Stimulated activated naive CD4-positive, alpha-beta T cell (primary cell): ENCODE measurements at places on chromosomes 2 and 18.

- no peak for DNase-seq
Observed at GRCh38 chr2:171479154-171479814, 43.0 kb upstream of the CYBRD1 start.

DNA sequence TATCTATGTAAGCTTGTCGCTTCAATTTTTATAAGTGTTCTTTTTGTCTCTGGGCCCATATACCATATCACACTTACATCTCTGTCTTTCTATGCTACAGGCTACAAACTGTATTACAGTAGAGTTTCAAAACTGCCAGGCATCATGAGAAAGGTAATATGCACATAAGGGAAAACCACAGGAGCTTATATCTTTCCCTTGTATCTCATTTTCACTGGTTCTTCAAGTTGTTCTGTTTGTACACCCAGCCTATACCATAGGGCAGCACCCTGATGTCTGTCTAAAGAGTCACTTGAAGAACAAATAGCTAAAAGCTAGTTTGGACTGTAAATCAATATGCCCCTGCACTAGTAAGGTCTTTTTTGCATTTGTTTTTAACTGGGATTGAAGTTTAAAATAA is 366.7 kb downstream of the FIGN start:
- DNase-seq = no peak

DNA sequence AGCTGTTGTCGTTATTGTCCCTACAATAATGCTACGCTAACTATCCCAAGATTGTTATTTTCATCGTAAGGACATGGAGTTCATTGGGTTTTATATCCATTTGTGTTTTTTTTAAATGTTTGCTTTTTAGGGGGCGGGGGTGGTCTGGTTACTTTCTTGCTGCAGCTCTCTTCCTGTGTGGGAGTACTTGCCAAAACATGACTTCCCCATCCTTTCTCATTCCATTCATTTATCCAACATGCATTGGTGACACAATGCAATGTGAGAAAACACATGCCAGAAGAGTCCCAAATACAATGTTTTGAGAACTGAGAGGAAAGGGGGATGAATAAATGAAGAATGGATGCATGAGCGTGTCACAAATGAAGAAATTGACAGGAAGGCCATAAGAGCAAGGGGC is 55.9 kb downstream of the E2F6 start:
- no peak for DNase-seq

GRCh38 chr18:4433717-4434116 is 21.4 kb downstream of the DLGAP1 start:
- no peak for DNase-seq

- no peak for DNase-seq
Observed at GRCh38 chr18:79546781-79547272, 132.8 kb upstream of the CTDP1 start.

DNA sequence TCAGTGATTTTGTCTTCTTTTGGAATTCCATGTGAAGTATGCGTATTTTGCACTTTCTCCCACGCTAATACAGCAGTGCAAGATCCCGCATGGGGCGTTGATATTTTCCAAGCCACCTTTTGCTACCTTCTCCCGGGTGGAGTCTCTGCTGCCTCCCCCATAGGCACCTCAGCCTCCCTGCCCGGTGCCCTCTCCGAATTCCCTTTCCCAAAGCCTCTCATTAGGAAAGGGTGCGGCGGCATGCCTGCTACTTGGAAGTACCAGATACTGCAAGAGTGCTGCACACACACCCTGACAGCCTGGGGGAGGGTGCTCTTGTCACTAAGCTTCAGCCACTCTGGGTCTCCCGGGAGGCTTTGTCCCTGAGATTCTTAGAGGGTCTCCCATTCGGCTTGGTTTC is 114.4 kb upstream of the PXDN start:
- no peak for DNase-seq

- DNase-seq = no peak
Observed at GRCh38 chr2:70369082-70369481, 67.2 kb upstream of the FAM136A start.

DNA sequence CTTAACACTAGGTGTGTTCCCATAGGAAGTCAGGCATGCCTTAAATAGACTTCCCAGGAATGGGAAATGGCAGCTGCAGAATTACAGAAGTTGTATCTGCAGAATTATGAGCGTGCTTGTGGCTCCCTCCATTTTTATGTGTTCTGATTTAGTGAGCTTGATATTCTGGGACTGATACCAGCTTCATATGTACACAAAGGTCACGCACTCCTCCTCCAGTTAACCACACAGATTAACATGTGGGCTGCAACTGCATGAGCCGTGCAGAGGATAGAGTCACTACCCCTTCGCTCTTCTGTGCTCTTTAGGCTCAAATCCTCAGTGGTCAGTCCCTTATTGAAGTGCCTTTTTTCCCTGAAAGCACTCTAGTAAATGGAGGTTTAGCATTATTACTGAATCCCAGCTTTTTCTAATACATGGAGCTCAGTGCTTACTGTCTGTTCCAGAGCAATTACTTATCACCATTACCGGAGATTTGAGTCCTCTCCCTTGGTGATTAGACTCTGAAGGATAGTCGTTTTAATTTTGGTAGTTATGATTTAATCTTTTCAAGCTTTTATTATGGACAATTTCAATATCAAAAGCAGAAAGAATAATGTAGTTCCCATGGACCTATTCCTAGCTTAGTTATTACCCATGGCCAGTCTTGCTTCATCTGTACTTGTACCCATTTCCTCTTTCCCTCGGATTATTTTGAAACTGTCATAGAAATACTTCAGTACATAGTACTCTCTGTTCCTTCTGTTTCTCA is 238.3 kb downstream of the PRKCE start:
- DNase-seq = no peak

DNA sequence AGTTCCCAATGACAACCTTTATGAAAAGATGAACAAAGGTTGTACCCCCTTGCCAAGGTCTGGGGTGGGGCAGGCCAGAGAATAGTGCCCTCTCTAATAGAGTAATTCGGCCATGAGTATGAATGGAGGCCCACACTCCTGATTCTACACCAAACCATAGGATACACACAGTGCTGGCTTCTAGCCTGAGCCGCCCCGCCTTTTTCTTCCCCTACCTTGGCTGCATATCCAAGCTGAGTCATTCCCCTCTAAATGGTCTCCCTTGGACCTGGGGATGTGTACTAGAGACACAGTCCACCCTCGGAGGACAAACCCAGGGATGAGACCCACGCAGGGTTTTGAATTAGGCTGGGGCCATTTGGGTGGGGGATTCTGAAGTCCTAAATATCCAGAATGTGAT is 107.2 kb upstream of the CAPN13 start:
- DNase-seq = no peak

GRCh38 chr2:106269591-106270291 is 75.6 kb upstream of the UXS1 start:
- DNase-seq = no peak

- DNase-seq = no peak
Observed at GRCh38 chr18:65279668-65280305, 471.0 kb upstream of the CDH7 start.

GRCh38 chr2:85823951-85824350 is 64.8 kb downstream of the ST3GAL5 start:
- no peak for DNase-seq

- peak; percentile 9 for DNase-seq
Observed at GRCh38 chr2:112623913-112624777, 21.6 kb upstream of the SLC20A1 start.

GRCh38 chr2:51981783-51982182 is 949.9 kb upstream of the NRXN1 start:
- DNase-seq = no peak

DNA sequence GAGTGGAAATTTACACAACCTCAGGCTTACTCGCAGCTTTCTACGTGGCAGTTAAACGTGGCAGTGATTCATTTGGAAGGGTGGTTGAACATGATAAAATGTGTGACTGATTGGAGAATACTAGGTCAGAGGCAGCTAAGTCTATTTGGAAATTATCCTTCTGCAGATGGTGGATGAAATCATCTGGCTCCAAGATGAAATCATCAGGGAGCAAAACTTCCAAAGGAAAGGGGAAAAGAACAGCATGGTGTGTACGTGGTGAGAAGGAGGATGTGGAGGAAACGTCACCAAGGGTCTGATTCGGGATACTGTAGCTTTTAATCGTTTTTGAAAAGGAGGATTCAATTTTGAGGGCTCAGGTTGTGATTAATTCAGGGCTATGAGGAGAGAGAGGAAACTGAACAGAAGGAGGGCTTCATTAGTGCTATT is 47.9 kb downstream of the COL3A1 start:
- DNase-seq = no peak

DNA sequence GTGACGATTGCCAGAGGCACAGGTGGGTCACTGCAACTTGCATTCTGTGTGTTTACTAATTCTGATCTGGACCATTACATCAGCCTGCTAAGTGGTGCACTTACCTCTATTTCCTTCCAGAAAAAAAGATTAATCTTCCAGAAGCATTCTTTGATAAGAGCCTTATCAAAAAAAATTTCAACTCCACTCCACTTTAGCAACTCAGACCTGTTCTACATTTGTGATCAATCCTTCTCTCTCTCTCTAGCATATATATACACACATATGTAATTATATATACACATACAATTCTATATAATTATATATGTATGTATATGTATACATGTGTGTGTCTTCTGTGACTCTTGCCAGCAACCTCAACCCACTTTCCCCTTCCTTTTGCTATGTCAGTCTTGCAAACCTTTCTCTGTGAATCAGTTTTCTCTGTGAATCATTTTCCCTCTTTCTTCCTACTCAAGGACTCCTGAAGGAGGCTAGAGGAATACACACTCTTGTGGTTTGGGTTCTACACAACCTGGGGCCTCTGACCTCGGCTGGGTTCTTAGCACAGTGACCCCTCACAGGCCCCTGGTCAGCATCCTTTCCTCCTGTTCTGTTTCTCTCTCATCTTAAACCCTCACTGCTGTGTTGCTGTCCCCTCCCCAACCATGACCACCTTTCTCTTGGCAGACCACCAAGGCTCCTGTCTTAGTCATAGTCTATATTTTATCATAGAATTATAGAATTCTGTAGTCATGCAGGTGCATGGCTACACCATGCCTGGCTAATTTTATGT is 130.4 kb upstream of the PELI1 start:
- DNase-seq = no peak

GRCh38 chr2:7612969-7613368 is 695.8 kb downstream of the RNF144A start:
- no peak for DNase-seq

- no peak for DNase-seq
Observed at GRCh38 chr18:2896990-2897389, 50.2 kb downstream of the EMILIN2 start.

DNA sequence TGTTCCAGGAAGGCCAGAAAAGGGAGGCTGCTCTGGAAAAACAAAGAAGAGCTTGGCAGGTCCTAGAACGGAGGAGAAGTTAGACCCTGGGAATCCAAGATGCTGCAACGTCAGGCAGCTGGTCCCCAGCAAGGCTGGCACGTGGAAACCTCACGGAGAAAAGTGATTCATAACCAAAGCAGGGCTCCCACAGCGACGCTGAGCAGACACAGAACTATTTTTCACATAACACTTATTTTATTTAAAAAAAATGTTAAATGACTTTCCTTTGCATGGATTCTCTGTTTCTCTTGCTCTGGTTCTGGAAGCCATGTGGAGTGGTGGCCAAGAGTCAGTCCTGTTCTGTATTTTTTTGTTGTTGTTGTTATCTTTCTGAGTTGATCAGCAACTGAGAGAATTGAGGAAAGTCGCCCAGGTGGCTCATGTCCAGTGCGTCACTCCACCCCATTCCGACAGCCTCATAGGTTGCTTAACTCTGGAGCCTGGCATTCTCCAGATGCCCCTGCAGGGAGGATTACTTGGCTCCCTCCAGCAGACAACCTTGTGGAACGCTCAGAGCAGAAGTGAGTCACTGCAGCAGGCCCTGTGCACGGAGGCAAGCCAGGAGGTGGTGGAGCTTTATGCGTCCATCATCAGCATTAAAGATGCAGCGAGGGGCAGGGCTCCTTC is 229.9 kb upstream of the HDAC4 start:
- no peak for DNase-seq

DNA sequence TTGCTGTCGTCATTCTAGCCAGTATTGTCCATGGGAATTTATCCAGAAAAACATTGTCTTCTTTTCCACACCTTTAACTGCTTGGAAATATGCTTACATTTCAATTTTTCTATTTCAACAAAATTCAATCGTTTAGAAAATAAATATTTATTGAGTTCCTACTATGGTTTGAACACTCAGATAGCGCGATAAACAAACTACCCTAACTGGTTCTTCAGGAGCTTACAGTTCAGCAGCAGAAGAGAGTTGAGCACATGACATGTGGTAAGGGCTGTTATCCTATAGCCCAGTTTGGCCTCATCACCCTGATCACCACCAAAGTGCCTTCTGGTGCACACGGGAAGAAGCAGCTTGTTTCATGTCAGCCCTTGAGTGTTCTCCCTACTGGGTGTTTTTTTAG is 375.2 kb upstream of the SMIM21 start:
- no peak for DNase-seq

DNA sequence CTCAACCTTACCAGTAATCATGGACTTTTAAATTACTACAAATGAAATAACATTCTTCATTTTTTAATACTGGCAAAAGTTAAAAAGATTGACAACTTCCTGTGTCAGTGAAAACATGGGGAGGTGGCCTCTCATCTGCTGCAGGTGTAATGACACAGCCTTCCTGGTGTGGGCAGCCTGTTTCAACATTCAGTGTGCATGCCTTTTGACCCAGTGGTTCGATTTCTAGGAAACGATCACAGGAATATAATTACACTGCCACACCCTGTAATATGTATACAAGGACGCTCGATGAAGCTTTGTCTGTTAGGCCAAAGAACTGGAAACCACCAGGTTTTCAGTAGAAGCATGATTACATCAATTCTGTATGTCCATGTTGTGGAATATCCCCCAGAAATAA is 68.7 kb downstream of the MTHFD2 start:
- DNase-seq = peak; percentile 48

DNA sequence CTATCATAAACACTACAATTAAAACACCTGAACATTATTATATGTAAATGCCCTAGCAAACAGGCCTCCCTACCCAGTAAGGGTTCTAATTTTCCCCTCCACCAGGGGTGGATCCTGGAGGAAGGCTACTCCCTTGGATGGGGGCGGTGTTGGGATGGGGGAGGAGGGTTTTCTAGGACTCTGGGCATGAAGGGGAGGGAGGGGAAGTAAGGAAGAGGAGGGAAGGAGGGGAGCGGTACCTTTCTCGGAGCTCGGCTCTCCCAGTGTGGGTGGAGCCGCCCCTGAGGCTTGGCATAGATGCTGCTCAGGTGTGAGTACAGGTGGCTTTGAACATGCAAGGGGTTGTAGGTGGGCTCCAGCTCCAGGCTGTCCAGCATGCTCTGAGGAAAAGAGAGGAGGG is 5.4 kb downstream of the DOK1 start:
- DNase-seq = no peak

DNA sequence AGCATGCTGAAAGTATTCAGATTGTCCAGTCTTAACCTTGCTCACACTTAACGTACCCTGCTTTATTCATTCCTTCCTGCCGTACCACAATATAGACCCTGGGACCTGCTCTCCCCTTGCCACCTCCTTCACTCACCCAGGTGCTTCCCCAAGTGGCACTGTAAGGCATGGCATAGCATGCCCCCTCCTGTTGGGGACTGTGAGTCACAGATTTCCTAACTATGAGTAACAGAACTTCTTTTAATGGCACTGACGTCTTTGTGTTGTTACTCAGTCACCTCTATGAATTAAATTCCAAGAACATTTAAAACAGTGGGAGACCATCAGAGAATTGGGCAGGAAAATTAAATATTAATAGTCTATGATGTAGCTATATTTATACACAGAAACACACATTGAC is 117.2 kb downstream of the CTNNA2 start:
- no peak for DNase-seq
